ENCODE measurements at places on chromosomes 1 and 21.

GRCh38 chr1:84434081-84434769, 35.9 kb downstream of the DNASE2B start:
- DNase-seq: no peak

GRCh38 chr1:65357291-65357960, 48.1 kb downstream of the DNAJC6 start:
- no peak for DNase-seq

- no peak for DNase-seq
Measured at GRCh38 chr1:19009126-19009881, 52.8 kb upstream of the IFFO2 start.

- peak; percentile 40 for DNase-seq
Measured at GRCh38 chr1:243849421-243850201, 432 bp downstream of the AKT3 start.

DNA sequence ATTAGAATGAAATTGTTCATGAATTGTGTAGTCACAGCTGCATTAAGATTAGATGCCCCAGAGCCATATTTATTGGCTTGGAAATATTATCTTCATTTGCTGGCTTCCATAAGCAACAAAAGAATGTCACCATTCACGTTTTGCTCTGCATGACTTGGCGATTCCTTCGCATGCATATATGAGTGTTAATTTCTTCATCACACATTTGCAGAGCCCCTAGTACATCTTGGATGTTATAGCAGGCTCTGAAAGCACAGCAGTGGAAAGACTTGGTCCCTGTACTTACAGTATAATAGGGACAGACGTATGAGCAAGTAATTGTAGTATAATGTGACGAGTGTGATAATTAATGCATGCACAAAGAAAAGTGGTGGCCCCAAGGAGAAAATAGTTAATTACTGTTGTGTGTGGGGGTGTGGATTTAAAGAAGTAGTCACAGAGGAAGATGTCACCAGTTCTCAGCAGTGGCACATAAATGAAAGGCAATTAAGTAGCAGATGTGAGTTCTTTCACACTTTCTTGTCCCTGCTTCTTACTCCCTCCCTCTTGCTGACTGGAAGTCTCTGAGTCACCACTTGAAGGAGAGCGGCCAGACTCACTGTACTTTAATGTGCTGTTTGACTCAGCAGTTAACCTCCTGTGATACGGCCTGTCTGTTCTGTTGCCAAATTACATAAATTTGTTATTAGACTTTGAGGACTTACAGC, 21.0 kb downstream of the S100A10 start:
- DNase-seq: no peak

GRCh38 chr1:32757213-32757895, 54.8 kb upstream of the SYNC start:
- DNase-seq: no peak

DNA sequence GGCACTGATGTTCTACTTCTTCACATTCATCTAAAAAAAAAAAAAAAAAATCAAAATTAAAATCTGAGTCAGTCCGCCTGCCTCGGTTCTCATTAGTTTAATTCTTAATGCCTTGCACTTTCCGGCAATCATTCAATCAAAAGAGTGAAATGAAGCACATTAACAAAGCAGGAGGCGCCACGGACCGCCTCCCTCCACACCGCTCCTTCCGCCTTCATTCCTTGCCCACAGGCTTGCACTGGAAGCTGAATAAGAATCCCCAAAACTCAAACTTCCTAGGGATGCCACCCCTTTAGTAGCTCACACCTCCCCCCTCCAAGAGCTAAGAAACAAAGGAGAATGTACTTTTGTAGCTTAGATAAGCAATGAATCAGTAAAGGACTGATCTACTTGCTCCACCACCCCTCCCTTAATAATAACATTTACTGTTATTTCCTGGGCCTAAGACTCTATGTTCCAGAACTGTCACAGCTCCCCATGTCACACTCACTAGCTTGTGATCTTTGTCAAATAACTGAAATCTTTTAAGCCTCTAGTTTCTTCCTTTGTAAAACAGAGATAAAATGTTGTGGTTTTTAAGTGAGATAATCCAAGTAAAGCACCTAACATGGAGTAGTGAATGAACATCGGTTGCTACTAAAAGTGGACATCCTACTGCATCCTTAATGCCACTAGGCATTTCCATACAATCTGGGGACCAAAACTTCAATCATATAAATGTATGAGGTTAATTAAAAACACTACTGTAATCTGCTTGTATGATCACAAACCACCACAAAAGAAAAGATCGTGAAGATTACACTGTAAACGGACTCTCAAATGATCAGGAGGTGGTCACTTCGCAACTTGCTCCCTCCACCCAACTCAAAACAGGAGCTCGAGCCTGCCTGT, 27.4 kb downstream of the LGALS8 start:
- DNase-seq: no peak

DNA sequence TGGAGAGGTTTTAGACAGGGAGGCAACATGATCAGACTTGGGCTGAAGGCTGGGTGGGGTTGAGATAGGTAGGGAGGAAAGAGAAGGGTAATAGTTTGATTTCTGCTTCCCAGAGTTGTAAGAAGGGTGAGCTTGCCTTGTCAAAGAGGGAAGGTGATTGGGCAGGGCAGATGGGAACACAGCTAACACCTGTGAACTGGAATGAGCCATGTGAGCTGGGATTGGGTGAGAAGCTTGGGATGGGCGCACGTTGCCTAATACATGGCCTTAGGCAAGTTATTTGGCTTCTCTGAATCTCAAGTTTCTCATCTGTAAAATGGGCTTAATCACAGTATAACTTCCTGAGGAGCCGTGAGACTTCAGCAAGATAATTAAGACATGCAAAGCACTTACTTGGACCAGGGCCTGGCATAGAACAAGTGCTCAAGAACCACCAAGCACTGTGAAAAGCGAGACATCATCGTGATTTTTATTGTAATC, 33.8 kb upstream of the ID3 start:
- DNase-seq: no peak

- no peak for DNase-seq
Measured at GRCh38 chr1:153232553-153232952, 15.2 kb downstream of the PRR9 start.

- DNase-seq: no peak
Measured at GRCh38 chr1:236059011-236059410, 5.9 kb downstream of the NID1 start.

- DNase-seq: no peak
Measured at GRCh38 chr1:33060579-33061083, 20.3 kb upstream of the AZIN2 start.

- DNase-seq: no peak
Measured at GRCh38 chr1:109083501-109083900, 7.1 kb upstream of the TMEM167B start.
